Caco-2 (cell line): ENCODE measurements at places on chromosomes 2 and 18.

- no peak for DNase-seq
Measured at GRCh38 chr2:203636588-203637470, 69.6 kb upstream of the CD28 start.

DNA sequence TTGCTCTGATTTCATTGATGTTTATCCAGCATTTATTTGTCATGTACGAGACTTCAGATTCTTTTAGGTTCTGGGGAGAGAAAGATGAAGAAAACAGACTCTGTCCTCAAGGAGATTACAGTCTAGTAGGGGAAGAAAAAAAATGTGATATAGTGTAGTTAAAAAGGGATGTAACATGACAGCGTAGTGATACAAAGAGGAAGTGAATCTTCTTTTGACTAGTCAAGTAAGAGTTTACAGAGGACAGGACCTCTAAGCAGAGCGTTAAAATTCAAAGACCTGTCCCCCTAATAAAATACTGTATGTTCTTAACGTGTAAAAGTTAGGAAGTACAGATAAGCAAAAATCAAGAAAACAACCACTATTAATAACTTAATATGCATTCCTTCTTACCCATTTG, 47.7 kb downstream of the NCOA1 start:
- DNase-seq = no peak

GRCh38 chr2:118237451-118237850, 149.2 kb downstream of the INSIG2 start:
- no peak for DNase-seq

DNA sequence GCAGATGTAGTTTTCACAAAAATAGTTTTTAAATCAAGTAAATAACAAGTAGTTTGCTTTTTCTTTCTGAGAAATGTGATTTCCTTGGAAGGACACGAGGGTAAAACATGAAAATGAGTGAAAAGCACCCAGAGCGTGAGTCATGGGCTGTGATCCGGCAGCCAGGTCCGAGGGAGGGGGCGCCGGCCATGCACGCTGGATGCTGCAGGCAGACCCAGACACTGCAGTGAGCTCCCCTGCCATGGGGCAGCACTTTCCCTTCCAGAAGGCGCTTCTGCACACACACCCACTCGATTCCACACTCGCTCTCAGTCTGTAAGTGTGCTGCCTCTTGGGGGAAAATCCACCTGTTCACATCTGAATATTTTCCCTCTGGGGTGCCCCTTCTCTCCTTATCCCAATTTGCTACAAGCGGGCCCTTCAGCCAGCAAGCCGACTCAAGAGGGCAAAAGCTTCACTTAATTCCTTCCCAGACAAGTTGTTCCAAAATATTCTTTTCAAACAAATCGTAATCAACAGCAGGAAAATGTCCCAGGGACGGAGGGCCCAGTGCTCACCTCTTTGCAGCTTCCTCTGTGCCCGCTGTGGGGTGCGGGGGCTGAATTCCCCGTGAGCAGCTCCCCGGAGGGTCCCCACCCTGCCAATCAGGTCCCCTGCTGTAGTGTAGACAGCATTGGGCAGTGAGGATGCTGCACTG, 87.0 kb upstream of the ID2 start:
- DNase-seq = no peak

DNA sequence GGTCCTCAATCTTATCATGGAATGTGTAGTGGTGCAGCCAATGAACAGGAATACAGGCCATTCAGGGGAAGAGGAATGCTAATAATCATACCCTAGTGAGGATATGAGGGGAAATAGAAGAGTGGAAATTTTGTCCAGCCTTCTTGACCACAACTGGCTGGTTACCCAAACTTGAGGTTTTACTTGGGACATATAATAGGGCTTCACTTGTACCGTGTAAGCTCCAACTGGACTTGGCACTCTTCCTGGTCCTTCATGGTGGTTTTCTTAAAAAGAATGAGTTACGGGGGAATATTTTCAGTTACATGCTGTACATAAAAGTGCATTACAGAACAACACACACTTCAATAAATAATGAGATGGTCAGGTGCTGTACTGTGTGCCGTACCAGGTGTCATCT, 234.9 kb upstream of the RASGRP3 start:
- DNase-seq = no peak

- DNase-seq = no peak
Measured at GRCh38 chr2:190663348-190663747, 14.5 kb downstream of the NAB1 start.

DNA sequence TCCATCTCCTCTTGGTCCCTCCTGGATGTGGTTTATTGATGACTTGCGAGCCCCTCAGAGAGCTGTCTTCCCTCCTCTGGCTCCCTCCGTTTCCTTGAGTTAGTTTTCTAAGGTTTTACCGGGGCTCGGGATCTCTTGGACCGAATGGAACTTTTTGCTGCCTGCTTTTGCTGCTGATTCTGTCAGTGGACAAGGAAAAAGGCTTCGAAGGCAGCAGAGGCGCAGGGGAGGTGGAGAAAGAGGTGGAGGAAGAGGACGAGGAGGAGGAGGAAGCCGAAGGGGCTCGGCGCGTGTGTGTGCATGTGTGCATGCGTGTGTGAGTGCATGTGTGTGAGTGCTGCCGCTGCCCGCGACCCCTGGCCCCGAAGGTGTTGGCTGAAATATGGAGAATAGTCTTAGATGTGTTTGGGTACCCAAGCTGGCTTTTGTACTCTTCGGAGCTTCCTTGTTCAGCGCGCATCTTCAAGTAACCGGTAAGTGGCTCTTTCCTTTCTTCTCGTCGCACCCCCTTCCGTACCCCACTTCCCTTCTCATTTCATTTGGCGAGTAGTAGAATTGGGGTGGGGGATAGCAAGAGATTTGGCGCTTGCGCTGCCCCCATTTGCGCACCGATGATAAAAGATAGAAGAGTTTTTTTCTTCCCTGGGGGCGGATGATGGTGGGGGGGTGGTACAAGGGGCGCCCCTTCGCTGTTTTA, 557 bp downstream of the DCC start:
- DNase-seq = no peak

- DNase-seq = no peak
Measured at GRCh38 chr18:43847164-43848091, 570.1 kb upstream of the SYT4 start.

DNA sequence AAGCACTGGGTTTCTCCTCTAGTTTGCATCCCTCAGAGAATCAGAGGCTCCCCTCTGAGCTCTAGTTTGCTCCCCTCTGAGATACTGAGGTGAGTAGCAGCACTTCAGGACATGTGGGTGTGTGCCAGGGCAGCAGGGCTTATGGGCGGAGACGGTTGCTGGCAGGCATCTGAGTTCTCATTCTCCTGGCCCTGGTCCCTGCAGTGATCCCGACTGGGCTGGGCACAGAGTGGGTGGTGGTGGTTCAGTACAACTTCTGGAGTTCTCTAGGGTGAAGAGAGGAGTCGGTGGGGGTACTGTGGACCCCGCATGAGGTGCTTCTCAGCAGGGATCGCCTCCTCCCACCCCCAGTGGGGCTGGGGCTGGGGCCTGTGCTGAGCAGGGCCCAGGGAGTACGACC, 47.9 kb downstream of the BOLA3 start:
- DNase-seq = no peak

DNA sequence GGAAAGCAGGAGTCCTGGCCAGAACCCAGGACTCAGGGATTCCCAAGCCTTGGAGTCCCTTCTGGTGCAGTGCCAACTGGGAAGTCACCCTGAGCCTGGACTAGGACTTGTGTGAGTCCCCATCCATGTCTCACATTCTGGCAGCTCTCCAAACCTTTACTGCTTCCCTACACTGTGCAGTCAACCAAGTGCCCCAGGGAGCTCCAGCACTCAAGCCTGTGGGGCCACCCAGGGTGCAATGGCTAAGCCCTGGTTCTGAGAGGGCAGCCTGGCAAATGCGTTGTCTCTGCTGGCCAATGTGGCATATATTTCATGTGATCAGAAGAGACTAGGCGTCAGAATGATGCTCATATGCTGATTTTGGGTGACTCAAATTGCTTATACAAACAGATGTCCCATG, 223.4 kb downstream of the SP3 start:
- DNase-seq = no peak

GRCh38 chr2:35510636-35511035, 844.9 kb upstream of the CRIM1 start:
- no peak for DNase-seq

DNA sequence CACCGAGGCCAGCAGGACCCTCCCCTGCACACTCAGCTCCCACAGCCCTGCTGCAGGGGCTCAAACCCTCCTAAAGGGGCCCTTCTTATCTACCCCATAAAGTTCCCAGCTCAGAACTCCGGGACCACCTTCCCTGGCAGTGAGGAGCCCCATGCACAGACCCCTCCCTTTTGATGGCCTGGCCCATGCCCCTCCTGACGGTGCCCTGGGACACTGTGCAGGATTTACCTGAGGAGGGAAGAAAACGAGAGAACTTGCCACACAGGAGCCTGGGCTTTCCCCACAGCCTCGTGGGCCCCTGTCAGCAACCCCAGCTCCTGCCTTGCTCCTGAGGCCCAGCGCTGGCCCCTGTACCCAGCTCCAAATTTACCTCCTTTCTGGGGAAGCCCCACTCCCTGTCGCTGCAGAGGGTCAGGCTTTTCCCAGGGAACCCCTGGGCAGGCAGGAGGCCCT, 206.3 kb upstream of the SALL3 start:
- DNase-seq = no peak

GRCh38 chr2:26644188-26644835, 3.1 kb upstream of the CIB4 start:
- no peak for DNase-seq

- no peak for DNase-seq
Measured at GRCh38 chr2:71989671-71990070, 158.0 kb downstream of the CYP26B1 start.

DNA sequence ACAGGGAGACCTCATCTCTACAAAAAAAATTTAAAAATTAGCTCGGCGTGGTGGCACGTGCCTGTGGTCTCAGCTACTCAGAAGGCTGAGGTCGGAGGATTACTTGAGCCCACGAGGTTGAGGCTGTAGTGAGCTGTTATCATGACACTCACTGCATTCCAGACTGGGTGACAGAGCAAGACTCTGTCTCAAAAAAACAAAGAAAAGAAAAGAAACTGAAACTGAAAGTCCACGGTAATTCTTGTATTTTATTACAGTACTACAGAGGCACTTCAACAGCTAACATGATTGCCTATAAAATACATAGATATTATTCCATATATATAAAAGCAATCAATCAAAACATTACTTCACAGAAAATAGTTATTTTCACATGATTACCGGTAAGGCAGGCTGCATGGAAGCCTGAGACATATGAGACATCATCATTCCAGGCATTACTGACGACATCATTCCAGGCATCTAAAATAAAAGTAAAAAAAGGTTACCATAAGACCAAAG, 23.1 kb downstream of the PRPF40A start:
- no peak for DNase-seq
